CD4-positive, alpha-beta T cell treated with Interleukin-6 at 100 ng/mL for 8 hours (primary cell): ENCODE measurements at places on chromosomes 5 and 9.

DNA sequence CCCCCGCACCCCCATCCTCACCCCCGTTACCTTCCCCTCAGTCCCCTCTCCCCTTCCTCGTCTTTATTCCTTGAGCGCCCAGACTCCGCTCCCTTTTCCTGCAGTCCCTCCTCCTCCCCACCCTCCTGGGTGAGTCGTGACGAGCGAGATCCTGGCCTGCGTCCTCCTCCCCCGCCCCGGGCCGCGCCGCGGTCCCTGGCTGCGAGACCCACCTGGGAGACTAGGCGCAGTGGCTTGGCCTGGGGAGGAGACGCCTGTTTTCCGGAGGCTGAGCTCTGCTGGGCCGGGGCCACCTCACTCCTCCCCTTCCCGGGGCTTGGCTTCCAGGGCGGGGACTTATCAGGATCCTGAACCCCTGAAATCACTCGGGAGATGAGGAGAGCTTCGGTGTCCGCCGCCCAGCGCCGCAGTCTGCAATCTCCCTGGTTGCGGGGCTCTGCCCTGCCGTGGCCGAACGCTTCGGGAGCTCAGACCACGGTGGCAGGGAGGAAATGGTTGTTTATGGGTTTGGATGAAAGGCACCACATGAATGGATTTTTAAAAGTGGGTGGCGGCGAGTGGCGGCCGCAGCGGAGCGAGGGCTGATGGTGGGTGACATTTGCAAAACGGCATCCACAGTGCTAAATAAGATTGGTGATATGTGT lies 984 bp downstream of the STXBP1 start:
- peak; percentile 12 for DNase-seq

- DNase-seq, result no peak
Measured at GRCh38 chr9:120534266-120534665, 45.7 kb downstream of the CDK5RAP2 start.

- DNase-seq, result no peak
Measured at GRCh38 chr5:16768184-16768583, 151.4 kb upstream of the RETREG1 start.

DNA sequence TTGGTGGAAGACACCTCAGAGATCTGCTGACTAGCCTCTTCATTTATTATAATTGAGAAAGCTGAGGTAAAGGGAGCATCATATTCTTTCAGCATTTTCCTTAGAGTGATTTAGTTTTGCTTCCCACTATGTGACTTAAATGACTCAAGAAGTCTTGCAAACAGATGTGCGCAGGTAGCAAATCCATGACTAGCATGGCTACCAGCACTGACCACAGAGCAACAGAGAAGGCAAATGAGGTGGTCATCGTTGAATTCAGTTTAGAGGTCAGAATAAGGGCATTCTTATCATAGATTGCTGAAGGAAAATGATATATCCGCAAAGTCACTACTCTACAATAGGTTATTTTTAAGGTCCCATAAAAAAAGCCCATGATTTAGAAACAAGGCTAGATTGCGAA lies 162.2 kb downstream of the PIK3R1 start:
- no peak for DNase-seq

DNA sequence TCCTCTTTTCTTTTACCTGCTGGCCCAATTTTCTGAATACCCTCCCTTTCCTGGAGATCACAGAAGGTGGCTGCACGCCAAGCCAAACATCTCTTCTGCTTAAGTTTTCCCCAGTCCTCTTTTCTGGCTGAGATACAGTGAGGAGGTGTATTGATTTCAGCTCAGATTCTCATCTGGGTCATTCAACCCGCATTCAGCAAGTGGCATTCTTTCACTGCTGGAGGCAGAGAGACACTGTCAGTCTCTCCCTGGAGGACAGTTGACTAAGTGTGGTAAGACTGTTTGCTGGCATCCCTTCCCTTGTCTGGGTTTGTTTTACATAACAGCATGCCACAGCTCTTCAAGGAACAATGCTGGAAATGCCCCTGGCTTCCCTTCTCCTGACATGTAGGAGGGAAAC lies 60.5 kb downstream of the GABRG2 start:
- DNase-seq, result no peak
